ENCODE measurements at places on chromosomes 7 and 10.

- DNase-seq, result no peak
Measured at GRCh38 chr7:50868426-50869100, 85.9 kb upstream of the GRB10 start.

- DNase-seq, result no peak
Measured at GRCh38 chr7:5413449-5413786, 10.2 kb downstream of the TNRC18 start.

DNA sequence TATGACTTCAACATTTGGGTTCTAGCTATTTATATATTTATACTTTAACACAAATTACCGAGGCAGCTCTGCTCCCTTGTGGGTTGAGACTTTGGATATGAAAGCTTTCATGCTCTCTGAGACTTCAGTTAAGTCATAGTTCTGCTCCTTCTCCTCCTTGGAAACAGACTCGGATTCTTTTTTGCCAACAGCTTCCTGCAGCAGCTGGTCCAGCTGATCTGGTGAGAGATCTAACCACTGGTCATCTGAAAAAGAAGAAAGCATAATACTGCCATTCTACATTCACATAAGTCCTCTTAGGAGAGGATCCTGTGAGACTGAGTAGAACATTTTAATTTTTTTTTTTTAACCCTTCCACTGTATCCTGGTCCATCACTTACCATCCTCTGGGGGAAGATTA lies 28.6 kb downstream of the ECD start:
- no peak for DNase-seq

GRCh38 chr10:51532044-51532443 lies 167.4 kb downstream of the CSTF2T start:
- no peak for DNase-seq

DNA sequence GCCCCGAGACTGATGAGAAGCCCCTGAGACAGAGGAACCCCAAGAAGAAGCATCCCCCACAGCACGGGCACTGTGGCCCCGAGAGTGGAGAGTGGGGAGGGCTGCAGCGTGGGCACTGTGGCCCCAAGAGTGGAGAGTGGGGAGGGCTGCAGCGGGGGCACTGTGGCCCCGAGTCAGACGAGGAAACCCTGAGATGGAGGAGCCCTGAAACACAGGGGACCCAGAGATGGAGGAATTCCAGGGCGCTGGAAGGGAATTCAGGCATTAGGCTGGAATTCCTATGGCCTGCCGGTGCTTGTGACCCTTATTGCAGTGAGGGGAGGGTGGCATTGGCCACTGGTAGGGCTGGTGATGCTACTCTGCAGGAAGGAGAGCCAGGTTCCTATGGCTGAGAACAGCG lies 168.6 kb upstream of the SHH start:
- DNase-seq, result no peak

- DNase-seq, result no peak
Measured at GRCh38 chr7:35379481-35379880, 125.6 kb upstream of the TBX20 start.

- DNase-seq, result no peak
Measured at GRCh38 chr7:36298106-36298505, 91.6 kb upstream of the ANLN start.

DNA sequence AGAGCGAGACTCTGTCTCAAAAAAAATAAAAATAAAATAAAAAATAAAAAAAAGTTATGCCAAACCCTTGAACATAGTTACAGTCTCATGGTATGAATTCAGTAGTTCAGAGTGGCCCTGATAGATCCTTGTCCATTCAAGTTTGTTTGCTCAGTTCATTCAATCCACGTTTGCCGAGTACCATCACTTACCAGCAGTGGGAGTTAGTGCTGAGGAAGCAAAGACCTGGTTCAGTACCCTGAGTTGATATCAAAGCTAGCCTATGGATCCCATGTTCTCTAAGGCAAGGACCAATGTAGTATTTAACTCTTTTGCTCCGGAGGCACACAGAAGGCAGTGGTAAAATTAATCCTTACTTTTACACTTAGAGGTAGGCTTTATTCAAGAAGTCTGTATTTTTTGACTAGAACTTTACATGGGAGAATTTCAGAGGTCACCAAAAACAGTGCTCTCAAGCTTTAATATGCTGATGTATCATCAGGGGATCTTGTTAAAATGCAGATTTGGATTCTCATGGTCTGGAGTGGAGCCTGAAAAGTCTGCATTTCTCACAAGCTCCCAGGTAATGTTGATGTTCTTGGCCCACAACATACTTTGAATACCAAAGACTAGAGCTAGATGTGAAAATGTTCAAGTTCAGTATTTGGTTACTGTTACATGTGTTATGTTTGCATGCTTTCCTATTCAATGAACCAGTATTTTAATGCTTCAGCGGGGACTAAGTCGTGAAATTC lies 38.1 kb upstream of the HBP1 start:
- no peak for DNase-seq

- DNase-seq, result no peak
Measured at GRCh38 chr7:157087646-157088045, 51.1 kb upstream of the UBE3C start.

DNA sequence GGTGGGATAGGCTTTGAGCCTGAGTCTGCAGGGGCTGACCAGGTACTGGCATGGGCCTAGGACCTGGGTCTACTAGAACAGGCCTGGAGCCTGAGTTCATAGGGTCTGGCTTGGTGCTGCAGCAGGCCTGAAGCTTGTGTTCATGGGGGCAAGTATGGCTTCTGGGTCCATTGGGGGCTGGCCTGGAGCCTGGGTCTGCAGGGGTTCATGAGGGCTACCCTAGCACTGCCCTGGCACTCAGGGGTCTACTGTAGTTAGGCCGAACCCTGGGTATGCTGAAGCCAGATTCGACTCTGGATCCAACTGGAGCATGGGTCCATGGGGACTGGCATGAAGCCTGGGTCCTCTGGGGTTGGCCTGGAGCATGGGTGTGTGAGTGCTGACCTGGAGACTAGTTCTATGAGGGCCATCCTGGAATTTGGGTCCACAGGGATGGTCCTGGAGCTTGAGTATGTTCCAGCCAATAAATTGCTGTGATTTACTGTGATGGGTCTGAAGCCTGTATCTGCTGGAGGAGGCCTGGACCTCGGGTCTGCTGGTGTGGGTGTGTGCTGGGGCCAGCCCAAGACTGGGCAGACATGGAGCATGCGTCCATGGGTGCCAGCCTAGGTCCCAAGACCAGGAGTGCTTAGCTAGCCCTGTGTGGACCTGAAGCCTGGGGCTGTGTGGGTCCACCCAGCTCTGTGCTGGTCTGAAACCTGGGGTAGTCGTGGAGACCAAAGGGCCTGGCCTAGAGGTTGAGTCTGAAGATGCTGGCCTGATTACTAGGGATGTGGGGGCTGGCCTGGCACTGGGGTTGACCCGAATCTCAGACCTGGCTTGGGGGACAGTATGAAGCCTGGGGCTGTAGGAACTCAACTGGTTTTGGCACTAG lies 235.5 kb downstream of the NXPH1 start:
- no peak for DNase-seq

GRCh38 chr10:4353059-4353655 lies 472.9 kb upstream of the AKR1E2 start:
- no peak for DNase-seq

GRCh38 chr10:73246322-73246645 lies 771 bp downstream of the DNAJC9 start:
- DNase-seq, result no peak

DNA sequence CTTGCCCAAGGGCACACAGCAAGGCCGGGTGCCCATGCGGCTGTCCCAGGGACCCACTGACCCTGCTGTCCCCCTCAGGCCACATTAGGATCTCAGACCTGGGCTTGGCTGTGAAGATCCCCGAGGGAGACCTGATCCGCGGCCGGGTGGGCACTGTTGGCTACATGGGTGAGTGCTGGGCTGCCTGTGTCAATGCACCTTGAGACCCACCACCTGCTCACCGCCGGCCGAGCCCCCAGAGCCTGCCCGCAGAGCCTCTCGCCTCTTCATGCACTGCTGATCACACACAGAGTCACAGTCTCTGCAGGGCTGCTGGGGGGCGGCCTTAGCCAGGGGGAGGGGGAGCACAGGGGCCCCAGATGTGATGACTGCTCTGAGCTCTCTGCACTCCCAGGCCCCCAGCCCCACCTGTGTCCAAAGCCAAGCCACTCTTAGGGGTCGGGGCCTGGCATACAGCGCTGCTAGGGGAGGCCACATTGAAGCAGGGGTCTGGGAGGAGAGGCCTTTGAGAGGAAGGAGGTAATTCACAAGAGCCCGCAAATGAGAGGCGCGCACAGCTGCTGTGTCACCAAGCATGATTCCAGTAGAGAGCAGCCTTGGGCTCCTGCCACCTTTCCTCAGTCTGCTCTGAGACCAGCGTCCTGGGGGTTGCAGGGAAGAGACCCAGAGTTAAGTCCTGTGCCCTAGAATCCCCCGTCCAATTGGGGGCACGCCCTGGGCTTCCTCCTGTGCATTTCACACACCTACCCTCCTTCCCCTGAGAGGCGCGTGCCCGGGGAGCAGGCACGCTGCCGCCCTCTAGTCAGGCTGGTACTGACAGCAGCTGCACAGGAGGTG lies 100.4 kb downstream of the RGS10 start:
- no peak for DNase-seq

DNA sequence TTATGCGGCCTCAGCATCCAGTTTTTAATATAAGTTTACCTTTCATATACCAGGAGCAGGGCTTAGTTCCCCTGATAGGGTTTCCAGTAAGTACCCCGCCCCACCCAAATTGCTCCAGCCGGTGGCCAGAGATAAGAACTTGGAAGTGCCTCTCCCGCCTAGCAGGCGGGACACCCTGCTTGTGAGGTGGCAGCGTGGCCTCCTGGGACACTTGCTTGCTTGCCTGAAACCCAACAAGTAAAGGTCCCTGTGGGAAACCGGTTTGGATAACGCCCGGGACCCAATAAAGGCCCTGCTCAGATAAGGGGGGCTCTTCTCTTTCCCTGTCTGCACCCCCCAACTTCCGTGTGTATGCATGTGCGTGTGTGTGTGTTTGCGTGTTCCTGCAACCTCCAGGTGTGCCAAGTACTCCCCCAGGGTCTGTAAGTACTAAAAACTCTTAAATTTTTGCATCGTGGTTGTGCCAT lies 154.3 kb downstream of the ARHGAP21 start:
- no peak for DNase-seq

DNA sequence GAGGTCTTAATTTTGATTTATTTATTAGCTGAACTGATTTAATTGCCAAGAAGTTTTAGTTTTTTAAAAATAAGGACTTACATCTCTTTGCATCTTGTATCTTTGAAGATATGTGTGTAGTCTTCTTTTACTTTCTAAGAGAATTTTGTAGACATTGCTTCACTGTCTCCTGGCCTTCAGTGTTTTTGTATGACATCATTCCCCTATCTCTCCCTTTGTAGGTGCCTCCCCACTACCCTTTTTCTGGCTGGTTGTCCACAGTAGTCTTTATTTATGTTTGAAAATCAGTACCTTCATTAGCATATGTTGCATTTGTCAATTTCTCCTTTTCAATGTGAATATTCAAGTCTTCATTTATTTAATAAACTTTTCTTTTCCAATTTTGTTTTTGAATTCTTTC lies 64.1 kb upstream of the RAB18 start:
- DNase-seq, result no peak

DNA sequence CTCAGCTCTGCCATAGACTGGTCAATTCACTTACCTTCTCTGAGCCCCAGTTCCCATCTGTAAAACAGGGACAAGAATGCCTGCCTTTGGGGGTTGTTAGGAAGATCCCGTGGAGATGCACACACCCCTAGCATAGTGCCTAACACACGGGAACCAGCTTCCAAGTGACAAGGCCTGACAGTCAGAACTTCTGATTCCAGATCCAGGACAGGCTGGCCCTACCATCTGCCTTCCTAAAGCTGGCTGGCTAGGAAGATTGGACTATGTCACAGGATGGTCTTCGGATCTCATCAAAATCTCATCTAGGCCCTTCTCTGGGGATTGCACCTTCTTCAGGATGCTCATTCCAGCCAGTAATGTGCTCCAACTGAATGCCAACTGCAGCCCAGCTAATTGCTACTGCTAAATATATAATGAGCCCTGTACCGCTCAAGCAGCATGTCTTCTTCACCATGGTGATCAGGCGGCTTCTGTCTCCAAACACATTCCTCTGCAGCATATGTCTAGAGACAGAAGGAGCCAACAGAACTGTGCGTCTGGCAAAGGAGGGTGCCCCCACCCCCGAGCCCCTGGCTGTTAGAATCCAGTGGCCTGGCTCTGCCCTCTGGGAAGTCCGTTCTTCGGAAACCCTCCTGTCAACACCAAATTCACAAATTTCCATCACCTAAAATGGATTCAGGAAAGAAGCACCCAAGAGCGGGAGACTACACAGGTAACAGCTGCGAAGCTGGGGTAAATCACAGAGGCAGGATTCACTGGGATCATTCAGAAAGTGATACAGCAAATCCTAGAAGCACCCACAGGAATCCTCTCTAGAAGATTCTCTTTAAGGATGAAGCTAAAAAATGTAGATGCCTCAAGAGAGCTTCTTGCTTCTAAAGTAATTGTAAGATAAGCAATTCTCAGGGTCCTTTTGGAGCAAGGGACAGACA lies 142.1 kb upstream of the EEPD1 start:
- no peak for DNase-seq

DNA sequence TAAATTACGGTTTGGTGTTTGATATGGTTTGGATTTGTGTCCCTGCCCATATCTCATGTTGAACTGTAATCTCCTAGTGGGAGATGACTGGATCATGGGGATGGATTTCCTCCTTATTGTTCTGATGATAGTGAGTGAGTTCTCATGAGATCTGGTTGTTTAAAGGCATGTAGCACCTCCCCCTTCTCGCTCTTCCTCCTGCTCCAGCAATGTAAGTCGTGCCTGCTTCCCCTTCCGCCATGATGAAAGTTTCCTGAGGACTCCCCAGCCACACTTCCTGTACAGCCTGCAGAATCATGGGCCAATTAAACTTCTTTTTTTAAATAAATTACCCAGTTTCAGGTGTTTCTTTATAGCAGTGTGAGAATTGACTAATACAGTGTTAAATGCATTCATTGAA lies 116.6 kb downstream of the DOCK4 start:
- no peak for DNase-seq

- DNase-seq, result no peak
Measured at GRCh38 chr10:14312014-14312413, 18.7 kb downstream of the FRMD4A start.

DNA sequence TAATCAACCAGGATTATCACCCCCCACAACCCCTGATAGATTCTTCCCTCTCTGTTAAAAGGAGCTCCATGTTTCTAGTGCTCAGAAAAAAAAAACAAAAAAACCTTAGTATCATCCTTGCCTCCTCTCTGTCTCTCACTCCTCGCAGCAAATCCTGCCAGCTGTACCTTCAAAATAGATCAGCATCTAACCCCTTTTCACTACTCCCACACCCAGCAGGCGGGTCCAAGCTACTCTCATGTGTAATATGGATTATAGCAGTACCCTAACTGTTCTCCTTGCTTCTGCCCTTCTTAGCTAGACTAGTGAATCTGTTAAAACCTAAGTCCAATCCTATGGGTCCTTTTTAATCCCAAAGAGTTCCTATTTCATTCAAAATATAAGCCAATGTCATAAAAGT lies 667.4 kb downstream of the MAGI2 start:
- no peak for DNase-seq

DNA sequence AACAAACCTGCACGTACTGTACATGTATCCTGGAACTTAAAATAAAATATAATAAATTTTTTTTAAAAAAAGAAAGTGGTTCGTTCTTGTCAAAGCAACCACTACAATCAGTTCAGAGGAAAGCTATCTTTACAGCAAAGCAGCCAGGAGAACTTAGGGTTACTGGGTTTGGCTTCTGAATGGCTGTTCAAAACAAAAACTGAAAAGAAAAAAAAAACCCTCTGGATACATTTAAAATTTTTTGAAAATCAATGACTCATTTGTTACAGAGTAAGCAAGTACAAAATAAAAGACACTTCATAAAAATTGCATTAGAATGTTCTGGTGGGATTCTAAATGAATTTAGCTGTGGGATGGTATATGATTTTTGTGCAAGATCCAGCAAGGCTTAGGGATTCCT lies 28.6 kb upstream of the ADD3 start:
- DNase-seq, result no peak

GRCh38 chr7:47945261-47946015 lies 2.8 kb downstream of the PKD1L1 start:
- peak; percentile 35 for DNase-seq
